ENCODE measurements at places on chromosomes 12 and 14. TPM values are rescaled to one million over a fixed set of nuclear protein-coding genes. Genes with fewer than 3 reads are reported as not detected.

HNRNPA1 gene
- total RNA-seq, result 1,878 TPM

DTD2 gene
- 24.6 TPM for total RNA-seq

GRCh38 chr12:131687346-131688125 lies 23.4 kb upstream of the SFSWAP start:
- DNase-seq, result no peak

- no peak for DNase-seq
Observed at GRCh38 chr12:120598674-120599463, 17.7 kb upstream of the POP5 start.

DNA sequence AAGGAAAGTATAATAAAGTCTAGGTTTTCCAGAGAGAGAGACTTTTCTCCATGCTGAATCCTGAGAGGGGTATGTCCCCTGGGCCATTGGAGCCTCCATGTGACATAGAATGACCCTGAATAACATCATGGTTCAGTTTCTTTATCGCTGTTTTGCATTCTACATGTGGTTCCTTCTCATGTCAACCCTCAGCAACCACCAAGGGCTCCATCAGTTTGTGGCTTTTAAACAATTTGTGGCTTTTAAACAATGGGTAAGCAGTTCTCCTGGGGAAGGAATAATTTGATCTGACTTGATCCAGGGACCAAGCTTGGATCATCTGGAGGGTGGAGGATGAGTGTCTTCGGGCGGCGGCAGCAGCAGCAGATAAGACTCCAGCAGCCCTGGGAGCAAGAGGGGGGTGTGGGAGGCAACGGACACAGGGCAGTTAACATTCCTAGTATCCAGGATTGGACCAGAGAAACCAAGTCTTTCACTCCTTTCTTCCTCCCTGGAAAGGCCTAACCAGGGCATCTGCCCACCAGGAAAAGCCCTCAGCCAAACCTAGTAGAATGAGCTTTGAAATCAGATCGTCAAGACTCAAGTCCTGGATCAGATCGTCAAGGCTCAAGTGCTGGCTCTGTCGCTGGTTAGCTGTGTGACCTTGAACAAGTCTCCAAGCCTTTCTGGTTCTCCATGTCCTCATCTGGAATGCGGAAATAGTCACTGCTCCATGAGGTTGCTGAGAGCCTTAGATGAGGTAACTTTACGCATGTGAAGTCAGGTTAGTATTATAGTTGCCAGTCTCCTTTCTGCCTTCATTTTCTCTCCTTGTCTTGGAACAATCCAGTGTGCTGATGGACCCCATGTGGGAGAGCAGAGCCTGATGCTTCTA lies 27.8 kb upstream of the FAM222A start:
- DNase-seq, result no peak

GRCh38 chr12:38844267-38844666 lies 61.1 kb downstream of the CPNE8 start:
- DNase-seq, result no peak

VWF gene
- total RNA-seq, result 0.57 TPM

DNA sequence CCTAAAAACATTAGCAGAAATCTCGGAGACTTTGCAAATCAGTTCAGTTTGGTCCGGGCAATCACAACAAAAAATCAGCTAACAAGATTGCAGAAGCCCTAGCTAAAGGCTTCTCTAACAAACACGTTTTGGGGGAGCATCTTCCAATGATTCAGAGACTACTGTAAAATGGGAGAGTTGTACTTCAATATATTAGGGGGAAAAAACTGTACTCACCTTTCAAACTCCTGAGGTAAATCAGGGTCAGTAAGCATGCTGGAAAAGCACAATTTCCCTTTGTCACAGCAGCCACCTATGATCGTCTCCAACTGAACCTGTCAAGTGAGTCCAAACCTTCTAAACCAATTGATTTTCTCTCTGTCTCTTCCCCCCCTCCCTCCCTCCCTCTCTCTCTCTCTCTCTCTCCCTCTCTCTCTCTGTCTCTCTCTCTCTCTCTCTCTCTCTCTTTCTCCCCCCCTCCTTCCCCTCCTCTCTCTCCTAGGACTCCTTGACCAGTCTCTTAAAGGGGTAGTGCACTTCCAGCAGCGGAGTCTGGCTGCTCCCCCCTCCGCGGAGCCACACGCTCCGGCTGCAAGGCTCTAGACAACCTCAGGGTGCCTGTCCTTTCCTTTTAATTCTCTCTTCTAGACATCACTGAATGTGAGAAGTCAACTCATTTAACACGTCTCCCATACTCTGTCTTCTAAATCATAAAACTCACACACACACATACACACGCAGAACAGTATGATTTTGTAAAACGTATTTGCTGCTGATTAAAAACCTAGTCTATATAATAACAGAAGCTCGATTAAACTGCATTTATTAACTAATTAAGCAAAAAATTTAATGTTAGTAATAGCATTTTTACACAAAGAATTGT lies at the start of gene SOX5:
Gene SOX5, minus strand, starts transcription at position 323 of the 862 bp plus-strand sequence. Its CDS starts 69 bp downstream, at position 254.
- DNase-seq, result no peak

DNA sequence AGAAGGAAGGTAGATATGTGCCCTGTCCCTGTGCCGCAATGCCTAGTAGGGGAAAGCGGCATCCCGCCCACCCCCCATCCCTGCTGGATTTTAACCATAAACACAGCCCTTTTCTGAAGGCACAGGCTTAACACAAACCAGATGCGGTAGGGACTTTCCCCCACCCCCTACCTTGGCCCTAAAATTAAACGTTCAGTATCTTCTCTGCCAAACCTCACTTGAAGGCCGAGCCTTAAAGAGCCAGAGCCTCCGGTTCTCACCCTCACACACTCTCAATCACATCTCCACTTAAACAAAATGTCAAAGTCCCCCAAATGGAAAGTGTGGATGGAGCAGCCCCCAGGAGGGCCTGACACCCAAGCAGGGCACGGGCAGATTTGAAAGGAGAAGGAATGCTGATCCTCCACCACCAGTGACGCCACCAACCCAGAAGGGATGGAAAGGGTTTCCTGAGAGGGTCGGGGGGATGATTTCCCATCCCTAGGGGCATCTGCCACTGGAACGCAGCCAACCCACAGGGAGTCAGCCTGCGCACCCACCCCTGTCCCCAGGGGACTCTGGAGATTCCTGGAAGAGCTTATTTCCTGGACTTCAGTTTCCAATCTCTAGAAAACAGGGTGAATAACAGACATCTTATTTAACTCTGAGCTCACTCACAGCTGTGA lies 26.4 kb downstream of the ACTN1 start:
- DNase-seq, result no peak

- DNase-seq, result no peak
Observed at GRCh38 chr12:111194703-111195051, 174.2 kb downstream of the PHETA1 start.

- DNase-seq, result no peak
Observed at GRCh38 chr14:71001742-71002141, 94.5 kb downstream of the PCNX1 start.

PTGDR gene
- not detected for total RNA-seq

GRCh38 chr14:91636604-91637003 lies 95.3 kb downstream of the CATSPERB start:
- no peak for DNase-seq

DNA sequence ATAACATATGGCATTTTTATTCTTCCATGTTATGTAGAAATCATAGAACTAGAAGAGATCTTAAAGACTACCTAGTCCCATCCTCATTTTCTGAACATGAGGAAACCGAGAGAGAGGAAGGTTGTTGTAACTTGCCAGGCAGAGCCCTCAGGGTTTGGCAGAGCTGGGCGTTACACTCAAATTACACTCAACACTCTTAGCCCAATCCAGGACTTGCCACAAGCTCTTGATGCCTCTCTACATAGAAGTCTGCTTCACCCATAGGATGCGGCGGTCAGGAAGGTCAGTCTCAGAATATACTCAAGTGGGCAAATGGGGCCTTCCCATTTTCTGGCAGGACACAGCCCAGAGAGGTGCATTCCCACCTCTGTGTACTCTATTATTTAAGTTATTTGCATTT lies 208.1 kb downstream of the ZFP36L1 start:
- no peak for DNase-seq

DNA sequence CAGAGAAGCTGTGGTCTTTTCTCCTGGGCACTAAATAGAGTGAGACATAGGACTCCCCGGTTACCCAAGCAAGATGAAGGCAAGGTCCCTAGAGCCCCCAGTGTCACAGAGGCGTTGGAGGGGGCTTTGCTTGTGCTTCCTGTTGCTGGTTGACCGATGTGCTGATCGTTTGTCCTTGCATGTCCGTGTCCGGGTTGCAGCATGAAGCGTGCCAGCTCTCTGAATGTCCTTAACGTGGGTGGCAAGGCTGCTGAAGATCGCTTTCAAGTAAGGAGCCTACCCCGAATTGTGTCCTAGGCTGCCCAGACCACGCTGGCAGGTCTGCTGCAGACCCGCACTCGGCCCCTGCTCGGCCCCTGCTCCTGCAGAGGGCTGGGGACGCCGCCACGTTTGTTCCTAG lies 23.1 kb downstream of the XRCC3 start:
- no peak for DNase-seq

DNA sequence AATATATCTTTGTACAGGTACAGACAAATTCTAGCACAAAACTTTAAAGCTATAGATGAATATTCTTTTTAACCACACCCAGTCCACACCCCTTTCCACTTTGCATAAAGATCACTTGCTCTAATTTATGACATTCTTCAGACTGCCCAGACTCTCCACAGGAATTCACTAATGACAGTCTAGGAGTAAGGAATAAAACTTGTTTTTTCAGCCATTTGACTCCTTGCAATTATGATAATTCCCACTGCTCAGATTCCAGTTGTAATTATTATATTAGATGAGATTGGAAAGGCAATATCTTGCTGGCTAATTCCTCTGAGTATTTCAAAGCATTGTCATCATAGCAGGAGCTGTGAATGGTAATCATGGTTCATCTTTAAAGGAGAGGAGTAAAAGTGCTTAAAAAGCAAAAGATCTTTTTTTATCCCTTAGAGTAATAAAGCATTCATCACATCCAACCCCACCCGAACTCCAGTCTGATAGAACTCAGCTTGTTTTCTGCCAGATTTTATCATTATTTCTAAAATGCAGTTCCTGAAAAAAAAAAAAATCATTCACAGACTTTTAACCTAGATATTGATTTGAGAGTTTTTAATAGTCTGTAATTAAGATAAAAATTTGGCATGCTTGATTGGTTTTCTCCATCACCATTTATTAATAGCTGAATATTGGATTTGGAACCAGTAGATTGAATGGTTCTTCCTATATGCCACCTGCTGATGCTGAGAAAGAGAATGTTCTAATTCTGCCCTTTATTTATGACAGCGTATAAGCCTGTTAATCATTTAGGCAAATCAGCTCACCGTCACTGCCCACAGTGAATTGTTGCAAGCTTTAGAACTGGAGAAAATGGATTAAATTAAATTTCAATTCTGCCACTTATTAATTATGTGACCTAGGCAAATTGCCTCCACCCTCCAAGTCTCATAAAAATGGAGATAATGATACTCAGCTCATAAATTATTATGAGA lies 93.9 kb upstream of the RASSF8 start:
- DNase-seq, result no peak

- no peak for DNase-seq
Observed at GRCh38 chr14:65373671-65374039, 38.9 kb upstream of the FUT8 start.

TMCC3 gene
- 4.5 TPM for total RNA-seq

ABCD2 gene
- not detected for total RNA-seq
